ENCODE measurements at places on chromosomes 3 and 15.

- DNase-seq, result no peak
Measured at GRCh38 chr3:42116466-42116865, 25.3 kb downstream of the TRAK1 start.

DNA sequence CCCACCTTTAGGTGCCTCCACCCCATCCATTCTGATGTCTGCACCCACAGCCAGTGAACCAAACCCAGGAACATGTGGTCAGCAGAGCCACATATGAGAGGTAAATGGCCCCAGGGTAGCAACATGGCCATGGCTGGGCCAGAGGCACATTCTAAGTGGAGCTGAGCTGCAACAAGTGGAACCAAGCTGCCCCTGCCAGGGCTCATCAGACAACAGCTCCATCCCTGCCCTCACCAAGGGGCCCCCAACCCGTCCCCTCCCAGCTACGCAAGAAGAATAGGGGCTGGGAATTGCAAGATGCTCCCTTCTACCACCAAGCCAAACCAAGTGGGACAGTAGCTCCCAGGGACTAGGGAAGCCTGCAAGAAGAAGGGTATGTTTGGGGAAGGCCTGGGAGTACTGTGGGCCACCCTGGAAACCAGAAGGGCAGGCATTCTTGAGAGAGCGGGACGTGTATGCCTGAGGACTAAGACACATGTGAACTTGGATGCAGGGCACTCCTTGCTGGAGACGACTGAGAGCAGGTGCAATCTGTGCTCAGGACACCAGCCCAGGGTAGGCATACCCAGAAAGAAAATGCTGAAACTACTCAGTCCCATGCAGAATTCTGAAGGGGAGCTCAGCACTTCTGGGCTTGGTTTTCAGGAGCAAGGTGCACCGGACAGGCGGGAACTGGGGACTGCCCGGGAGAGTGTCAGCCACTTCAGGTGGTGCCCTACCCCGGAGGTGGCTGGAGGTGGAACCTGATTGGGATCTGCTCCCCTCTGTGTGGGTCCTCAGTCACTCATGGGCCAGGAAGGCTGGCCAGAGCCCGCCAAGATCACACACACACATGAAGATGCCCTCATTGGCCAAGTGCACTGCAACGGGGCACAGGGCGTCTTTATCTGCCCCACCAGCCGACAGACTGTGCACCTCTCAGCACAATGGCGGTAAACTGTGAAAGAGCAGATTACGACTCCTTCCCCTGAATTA, 9.5 kb downstream of the MYL3 start:
- no peak for DNase-seq

DNA sequence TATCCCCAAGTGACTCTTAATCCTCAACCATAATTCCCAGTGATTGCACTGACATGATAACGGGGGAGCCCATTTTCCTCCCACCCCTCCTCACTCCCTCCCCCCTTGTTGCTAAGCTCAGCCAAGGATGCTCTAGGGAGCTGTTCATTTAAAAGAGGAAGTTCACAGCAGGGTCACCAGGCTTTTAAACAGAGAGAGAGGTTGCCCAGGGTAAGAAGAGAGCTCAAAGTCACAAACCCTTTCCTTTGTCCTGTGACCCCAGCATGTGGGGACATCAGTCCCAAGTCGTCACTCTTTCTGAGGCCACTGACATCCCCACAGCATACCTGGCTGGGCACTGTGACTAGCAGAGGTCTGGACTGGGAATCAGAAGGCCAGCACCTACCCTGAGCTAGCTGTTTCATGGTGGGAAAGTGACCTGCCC, 144.1 kb downstream of the RORA start:
- DNase-seq, result no peak

DNA sequence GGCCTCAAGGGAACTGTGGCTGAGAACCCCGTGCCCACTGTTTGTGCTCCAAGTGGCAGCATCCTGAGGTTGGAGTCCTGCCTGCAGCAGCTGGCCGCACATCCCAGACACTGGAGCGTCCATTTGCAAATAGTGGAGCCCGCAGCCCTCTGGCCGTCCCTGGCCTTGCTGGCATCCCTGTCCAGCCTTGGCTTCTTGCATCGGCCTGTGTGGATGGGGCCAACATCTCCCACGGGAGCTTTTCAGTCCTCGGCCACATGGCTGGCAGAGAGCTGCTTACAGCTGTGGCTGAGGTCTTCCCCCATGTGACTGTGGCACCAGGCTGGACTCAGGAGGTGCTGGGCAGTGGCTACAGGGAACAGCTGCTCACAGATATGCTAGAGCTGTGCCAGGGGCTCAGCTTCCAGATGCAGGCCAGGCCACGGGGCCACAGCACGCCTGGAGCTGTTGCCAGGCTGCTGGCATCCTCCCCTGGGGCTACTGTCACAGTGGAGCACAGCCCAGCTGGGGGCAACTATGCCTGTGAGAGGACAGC, 71.2 kb downstream of the FAM43A start:
- DNase-seq, result no peak

DNA sequence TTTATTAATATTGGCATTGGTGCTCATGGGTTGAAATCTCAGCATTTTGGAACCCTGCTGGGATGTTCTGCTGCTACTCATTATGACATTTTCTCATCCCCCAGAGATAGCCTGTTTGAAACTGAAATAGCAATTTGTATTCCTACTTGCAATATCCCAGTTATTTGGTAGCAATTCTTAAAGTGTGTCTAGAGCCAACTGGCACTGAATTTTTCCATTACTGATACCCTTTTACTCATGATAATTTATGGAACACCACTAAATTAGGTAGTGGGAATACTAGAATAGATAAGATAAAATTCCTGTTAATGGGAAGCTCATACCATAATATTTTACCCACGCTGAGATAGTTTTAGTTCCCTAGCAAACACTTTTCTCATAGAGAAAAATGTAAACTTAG, 309.3 kb downstream of the SV2B start:
- DNase-seq, result no peak

DNA sequence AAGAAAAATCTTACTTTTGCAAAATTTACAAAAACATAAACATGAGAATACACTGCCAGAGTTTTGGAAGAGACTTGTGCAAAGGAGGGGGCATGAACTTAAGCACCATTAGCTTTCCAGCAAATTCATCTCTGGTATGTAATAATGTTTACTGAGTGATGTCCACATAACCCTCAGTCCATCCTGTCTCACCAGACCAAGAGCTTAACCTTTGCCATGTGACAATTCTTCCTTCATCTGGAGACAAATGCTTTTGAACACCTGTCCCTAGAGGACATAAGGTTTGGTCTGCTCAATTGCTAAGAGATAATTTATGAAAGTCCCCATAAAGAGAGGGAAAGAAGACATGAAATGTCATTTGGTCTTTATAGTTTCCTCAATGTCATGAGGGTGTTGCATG, 412.3 kb downstream of the ERC2 start:
- DNase-seq, result no peak

- DNase-seq, result no peak
Measured at GRCh38 chr3:112646623-112647022, 5.7 kb upstream of the CCDC80 start.

DNA sequence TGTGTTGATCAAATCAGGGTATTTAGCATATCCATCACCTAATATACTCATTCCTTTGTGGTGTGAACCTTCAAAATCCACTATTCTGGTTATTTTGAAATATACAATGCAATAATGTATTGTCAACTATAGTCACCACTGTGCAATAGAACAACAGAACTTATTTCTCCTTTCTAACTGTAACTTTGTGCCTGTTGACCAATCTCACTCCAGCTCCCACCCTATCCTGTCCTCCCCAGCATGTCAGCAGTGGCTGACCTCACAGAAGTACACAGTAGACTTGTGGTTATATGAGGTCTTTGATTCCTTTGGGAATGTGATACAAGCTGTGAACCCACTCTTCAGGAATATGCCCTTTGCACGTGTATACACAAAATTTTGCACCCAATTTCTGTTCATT, 64.2 kb downstream of the ECT2 start:
- DNase-seq, result no peak

DNA sequence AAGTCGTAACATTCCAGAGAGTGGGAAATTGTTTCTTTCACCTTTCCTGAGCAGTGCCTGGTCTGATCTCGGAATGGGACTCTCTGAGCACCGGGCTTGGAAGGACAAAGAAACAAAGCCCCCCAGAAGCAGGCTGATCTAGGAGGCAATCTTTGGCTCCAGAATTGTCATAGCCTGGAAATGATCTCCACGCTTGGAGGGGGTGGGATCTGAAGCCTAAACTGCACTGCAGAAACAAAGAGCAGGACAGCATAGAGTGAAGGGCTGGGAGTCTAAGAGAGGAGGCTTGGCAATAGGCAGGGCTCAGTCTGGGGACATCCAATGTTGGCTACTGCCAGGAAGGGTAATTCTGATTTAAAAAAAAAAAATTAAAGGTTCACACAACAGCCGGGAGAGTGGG, 1.9 kb downstream of the CRABP1 start:
- no peak for DNase-seq

All from CD4-positive, alpha-beta T cell treated with Interleukin-21 for 1 hour (primary cell).